ENCODE measurements at places on chromosomes 1 and 21.

DNA sequence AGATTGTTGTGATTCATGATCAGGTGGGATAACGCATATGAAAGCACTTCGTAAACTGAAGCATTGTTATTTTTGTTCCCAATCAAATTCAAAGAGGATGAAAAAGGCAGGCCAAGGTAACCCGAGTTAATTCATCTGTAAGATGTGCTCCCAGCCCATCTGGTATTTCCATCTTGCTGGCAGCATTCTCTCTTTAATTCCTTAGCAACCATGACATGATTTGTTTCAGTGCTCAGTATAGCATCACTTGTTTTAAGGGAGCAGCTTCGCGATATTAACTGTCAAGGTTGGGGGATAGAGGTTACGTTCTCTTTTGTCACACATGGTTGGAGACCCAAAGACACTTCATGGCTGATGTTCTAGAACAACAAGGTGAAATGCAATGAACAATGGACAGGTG lies 6.4 kb downstream of the TSPAN2 start:
- H3K4me1 ChIP-seq: peaks cover 4% of the 10 kb centered on the region
- no peak overlapping the region for H3K4me3 ChIP-seq
- no peak for DNase-seq
- H3K27ac ChIP-seq: no peak overlapping the region
- H3K27me3 ChIP-seq: no peaks in the 10 kb centered on the region
- H3K36me3 ChIP-seq: no peaks in the 10 kb centered on the region

- H3K27ac ChIP-seq: peak overlapping the region; percentile 49
- no peaks in the 10 kb centered on the region for H3K27me3 ChIP-seq
- peaks cover 45% of the 10 kb centered on the region for H3K4me1 ChIP-seq
- no peak overlapping the region for H3K4me3 ChIP-seq
Measured at GRCh38 chr1:154948079-154948478, 7.8 kb downstream of the PBXIP1 start.

- DNase-seq: no peak
- peaks cover 3% of the 10 kb centered on the region for H3K27me3 ChIP-seq
- no peaks in the 10 kb centered on the region for H3K36me3 ChIP-seq
- H3K4me1 ChIP-seq: no peaks in the 10 kb centered on the region
Measured at GRCh38 chr1:243926803-243927245, 76.8 kb upstream of the AKT3 start.

DNA sequence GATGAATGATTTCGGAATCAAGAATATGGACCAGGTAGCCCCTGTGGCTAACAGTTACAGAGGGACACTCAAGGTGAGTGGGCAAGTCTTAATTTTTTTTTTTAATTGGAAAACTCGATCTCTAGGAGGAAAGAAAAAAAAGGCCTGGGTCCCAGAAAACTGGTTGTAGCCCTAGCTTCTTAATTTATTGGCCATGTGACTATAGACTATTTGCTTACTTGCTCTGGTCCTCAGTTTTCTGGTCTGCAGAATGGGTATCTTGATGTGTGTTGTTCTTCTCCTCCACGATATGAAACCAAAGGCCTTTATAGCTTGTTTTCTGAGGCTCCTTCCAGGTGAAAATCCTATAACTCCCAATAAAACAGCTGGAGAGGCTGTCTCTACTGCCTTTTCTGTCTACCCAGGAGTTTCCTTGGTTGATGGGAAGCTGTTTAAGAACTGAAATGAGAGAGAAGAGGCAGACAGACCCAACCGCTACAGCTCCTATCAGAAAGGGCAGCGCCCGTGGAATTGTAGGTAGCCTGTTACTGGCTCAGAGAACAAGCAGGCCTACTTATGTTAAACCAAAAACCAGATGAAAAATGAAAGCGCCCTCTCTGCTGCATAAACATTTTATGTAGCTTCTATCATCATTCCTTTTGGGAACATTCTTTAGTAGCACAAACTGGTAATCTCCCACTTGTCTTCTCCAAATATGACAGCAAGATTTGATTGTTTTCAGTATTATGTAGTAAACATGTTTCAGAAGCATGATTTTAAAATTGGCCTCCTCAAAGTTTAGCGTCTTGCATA lies 4.5 kb downstream of the ETS2 start:
- peaks cover 71% of the 10 kb centered on the region for H3K36me3 ChIP-seq
- H3K27me3 ChIP-seq: no peaks in the 10 kb centered on the region
- H3K4me1 ChIP-seq: peaks cover 34% of the 10 kb centered on the region
- peak overlapping the region; percentile 38 for H3K27ac ChIP-seq
- no peak overlapping the region for H3K4me3 ChIP-seq
- DNase-seq: no peak

DNA sequence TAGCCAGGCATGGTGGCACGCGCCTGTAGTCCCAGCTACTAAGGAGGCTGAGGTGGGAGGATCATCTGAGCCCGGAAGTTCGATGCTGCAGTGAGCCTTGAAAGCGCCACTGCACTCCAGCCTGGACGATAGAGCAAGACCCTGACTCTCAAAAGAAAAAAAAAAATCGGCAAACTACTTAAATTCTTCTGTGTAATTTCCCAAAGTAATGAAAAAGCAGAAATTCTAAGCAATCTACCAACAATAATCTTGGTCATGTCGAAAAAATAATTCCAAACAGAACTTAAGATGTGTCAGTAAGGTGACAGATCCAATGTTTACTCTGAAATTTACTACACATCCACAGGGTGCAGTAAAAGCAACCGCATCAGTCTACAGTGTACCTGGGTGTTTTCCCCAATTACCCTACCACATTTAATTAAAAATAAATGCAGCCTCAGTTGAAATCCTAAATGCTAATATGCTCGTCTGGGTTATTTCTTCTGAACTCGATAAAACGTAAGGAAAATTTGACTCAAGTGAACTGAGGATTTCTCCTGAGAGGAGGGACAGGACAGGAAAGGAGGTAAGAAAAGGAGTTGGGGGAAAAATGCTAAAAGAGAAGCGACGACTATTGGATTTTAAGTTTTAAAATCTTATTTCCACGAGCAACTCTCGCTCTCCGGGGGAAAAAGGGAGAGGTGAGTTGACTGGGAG lies 801 bp downstream of the EPRS1 start:
- H3K27me3 ChIP-seq: no peaks in the 10 kb centered on the region
- H3K4me3 ChIP-seq: peak overlapping the region; percentile 99
- peak overlapping the region; percentile 97 for H3K27ac ChIP-seq
- H3K36me3 ChIP-seq: peaks cover 36% of the 10 kb centered on the region

DNA sequence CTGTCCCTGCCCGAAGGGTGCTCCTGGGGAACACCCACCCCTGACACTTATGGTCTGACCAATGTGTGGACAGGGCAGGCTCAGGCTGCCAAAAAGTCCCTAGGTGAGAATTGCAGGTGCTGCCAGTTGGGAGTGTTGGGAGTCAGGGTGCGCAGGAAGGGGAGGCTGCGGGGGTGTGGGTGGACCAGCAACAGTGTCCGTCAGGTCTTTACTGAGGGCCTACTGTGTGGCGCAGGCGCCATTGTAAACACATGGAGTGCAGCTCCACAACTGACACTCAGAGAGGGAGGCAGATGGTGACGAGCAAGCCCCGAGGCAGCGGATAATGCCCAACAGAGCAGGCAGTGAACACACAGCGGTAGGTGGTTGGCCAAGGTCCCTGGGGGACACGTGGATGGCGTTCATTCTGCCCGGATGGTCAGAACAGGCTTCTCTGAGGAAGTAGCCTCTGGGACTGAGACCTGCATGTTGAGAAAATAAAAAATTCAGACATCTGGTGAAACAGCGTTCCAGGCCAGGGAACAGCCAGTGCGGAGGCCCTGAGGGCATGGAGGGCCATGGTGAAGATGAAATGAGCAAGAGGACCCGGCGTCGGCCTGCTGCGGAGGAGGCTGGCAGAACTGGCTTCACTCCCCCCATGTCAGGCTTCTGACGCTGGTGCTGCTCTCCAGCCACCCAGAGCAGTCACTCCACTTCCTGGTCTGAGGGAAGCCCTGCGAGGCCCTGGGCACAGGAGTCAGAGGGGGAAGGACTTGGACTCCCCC lies 136.2 kb upstream of the ZBTB40 start:
- H3K4me3 ChIP-seq: no peak overlapping the region
- no peak overlapping the region for H3K27ac ChIP-seq
- H3K36me3 ChIP-seq: no peaks in the 10 kb centered on the region
- no peaks in the 10 kb centered on the region for H3K4me1 ChIP-seq
- H3K27me3 ChIP-seq: peaks cover 23% of the 10 kb centered on the region

DNA sequence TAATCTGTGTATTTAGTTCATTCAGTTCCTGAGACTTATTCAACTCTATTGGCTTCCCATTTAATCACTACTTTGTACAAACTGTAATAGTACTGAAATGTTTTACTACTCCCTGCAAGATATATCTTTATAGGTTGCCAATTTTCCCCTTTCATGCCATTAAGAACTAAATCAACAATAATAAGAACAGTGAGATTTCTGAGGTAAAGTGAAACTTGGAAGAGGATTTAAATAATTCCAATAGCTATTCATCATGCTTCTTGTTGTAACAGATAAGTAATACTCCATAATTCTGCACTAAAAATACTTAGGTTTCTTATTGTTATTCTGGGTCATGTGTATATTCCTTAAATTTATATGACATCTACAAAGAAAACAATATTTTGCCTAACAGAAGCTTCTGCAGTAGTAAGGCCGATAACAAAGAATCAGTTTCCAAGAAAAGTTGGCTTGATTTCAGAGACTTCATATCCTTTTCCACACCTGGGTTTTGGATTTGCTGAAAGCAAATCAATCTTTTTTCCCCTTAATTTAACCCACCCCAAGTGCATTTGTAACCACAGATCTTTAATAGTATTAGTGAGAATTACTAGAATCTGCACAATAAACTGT lies 258.3 kb downstream of the FAF1 start:
- DNase-seq: no peak
- H3K27ac ChIP-seq: no peak overlapping the region
- no peaks in the 10 kb centered on the region for H3K36me3 ChIP-seq
- no peak overlapping the region for H3K4me3 ChIP-seq

GRCh38 chr1:13820055-13820454 lies 120.1 kb downstream of the PRDM2 start:
- no peaks in the 10 kb centered on the region for H3K27me3 ChIP-seq
- no peaks in the 10 kb centered on the region for H3K4me1 ChIP-seq
- no peak for DNase-seq
- H3K4me3 ChIP-seq: no peak overlapping the region
- peaks cover 2% of the 10 kb centered on the region for H3K36me3 ChIP-seq
- no peak overlapping the region for H3K27ac ChIP-seq

- no peak overlapping the region for H3K4me3 ChIP-seq
- H3K4me1 ChIP-seq: peaks cover 6% of the 10 kb centered on the region
- no peak overlapping the region for H3K27ac ChIP-seq
- no peaks in the 10 kb centered on the region for H3K27me3 ChIP-seq
Measured at GRCh38 chr1:40851643-40852042, 10.5 kb downstream of the CITED4 start.

- no peak for DNase-seq
- H3K4me3 ChIP-seq: no peak overlapping the region
- H3K27me3 ChIP-seq: no peaks in the 10 kb centered on the region
- H3K4me1 ChIP-seq: peaks cover 1% of the 10 kb centered on the region
Measured at GRCh38 chr21:45465105-45465504, 60.1 kb downstream of the COL18A1 start.

- no peaks in the 10 kb centered on the region for H3K36me3 ChIP-seq
- H3K27ac ChIP-seq: no peak overlapping the region
- no peak overlapping the region for H3K4me3 ChIP-seq
- H3K4me1 ChIP-seq: no peaks in the 10 kb centered on the region
Measured at GRCh38 chr1:60461925-60462595, 388.5 kb upstream of the C1orf87 start.

GRCh38 chr1:186605762-186606350 lies 74.4 kb downstream of the PTGS2 start:
- H3K4me1 ChIP-seq: no peaks in the 10 kb centered on the region
- H3K4me3 ChIP-seq: no peak overlapping the region
- DNase-seq: peak; percentile 46

DNA sequence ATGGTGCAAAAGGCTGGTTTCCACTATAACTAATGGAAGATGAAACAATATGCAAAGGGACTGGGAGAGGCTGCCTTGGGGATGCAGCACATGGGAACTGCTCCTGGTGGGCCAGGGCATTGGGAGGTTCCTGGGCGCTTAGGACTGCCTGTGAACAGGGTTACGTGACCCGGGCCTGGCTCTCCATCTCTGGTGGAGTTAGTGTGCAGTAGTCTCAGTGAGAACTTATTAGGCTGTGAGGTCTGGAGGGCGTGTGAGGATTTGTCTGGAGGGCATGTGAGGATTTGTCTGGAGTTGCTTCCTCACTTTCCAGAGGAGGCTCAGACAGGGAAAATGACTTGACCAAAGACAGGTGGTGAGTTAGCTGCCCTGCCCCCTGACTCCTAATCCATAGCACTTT lies 1.5 kb upstream of the ETV3L start:
- no peak for DNase-seq
- H3K4me3 ChIP-seq: no peak overlapping the region
- H3K36me3 ChIP-seq: no peaks in the 10 kb centered on the region
- no peak overlapping the region for H3K27ac ChIP-seq
- H3K27me3 ChIP-seq: peaks cover 3% of the 10 kb centered on the region
- peaks cover 12% of the 10 kb centered on the region for H3K4me1 ChIP-seq

GRCh38 chr1:99784809-99785255 lies 18.4 kb upstream of the FRRS1 start:
- H3K4me3 ChIP-seq: peak overlapping the region; percentile 9
- DNase-seq: peak; percentile 13
- peaks cover 29% of the 10 kb centered on the region for H3K27me3 ChIP-seq

GRCh38 chr1:28104866-28105467 lies 16.6 kb upstream of the EYA3 start:
- no peak overlapping the region for H3K4me3 ChIP-seq
- DNase-seq: no peak
- H3K27me3 ChIP-seq: peaks cover 1% of the 10 kb centered on the region
- H3K36me3 ChIP-seq: no peaks in the 10 kb centered on the region

DNA sequence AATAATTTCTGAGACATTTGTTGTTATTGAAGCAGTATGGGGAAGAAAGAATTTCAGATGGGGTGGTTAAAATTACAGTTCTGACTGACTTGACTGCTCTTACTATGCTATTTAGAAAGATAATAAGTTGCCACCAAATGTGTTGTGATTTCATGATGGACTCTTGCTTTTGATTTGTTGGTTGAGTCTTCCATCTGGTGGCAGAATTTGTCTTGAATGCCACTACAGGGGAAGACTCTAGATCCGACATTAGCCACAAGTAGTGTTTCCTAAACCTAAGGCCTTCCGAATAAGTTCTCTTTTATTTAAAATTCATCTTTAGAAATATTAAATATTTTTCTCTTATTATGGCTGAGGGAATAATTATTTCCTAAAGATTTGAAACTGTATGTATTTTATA lies 190.9 kb upstream of the ADGRL4 start:
- no peaks in the 10 kb centered on the region for H3K36me3 ChIP-seq
- no peak overlapping the region for H3K4me3 ChIP-seq
- no peaks in the 10 kb centered on the region for H3K4me1 ChIP-seq
- no peak for DNase-seq
- no peak overlapping the region for H3K27ac ChIP-seq

GRCh38 chr1:215554865-215555264 lies 12.2 kb upstream of the KCTD3 start:
- H3K27me3 ChIP-seq: peaks cover 5% of the 10 kb centered on the region
- H3K27ac ChIP-seq: no peak overlapping the region
- no peaks in the 10 kb centered on the region for H3K4me1 ChIP-seq
- no peaks in the 10 kb centered on the region for H3K36me3 ChIP-seq
- no peak overlapping the region for H3K4me3 ChIP-seq

Measured in activated CD8-positive, alpha-beta T cell treated with anti-CD3 and anti-CD28 coated beads for 36 hours (primary cell).